ENCODE measurements at places on chromosomes 3 and 15.
A peak's percentile ranks its signal among the peaks of the same experiment; 100 is the strongest.

GRCh38 chr3:11096266-11097139 lies 57.8 kb upstream of the HRH1 start:
- H3K36me3 ChIP-seq: no peaks in the 10 kb centered on the region
- no peaks in the 10 kb centered on the region for H3K4me1 ChIP-seq
- H3K4me3 ChIP-seq: no peak overlapping the region
- DNase-seq: no peak

DNA sequence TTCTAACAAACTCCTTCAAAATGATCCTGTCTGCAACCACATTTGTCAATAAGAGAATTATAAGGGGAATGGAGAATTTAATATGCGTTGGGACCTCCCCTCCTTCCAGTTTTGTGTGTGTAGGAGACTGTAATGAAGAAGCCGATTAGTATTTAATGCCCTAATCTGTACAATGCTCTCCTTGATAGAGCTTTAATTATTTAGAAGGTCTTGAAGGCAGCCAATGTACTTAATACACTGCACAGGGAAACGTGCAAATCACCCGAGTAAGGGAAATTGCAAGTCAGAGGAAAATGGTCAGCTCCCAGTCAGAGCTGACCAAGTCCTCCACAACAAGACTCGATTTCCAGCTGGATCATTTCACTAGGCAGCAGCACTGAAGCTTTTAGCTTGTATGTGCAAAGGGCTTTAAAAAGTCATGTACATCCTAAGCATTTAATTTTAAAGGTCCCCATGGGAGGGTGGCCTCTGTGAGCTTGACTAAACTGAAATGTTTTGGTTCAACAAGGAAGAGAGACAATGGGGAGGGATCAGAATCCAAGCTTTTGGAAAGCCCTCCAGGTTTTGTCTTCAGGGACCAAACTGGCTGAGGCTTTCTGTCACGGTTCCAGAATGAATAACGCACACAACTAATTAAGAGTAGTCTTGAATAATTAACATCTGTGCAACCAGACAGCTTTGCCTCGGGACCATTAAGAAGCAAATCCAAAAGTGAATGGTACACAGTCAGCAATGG lies 159.8 kb upstream of the MITF start:
- no peaks in the 10 kb centered on the region for H3K36me3 ChIP-seq
- no peak overlapping the region for H3K27ac ChIP-seq
- H3K27me3 ChIP-seq: no peaks in the 10 kb centered on the region
- no peaks in the 10 kb centered on the region for H3K4me1 ChIP-seq
- DNase-seq: no peak

DNA sequence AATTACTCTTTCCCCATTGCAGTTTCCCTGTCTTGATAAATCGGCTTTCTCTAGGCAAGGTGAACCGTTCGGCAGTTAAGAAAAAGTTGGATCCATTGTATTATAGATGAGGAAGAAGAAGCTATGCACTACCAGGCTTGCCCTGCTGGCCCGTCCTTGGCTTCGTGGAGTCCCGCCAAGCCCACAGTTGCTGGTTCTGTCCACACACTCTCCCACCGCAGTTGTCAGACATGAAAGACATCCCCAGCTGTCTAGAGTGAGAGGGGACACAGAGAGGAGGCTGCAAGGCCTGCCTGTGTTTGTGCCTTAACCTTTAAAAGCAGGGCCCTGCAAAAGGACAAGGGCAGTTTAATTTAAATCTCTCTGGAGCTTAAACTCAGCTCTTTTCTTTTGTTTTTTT lies 47.2 kb upstream of the PLCL2 start:
- no peaks in the 10 kb centered on the region for H3K36me3 ChIP-seq
- peaks cover 1% of the 10 kb centered on the region for H3K4me1 ChIP-seq
- H3K27ac ChIP-seq: no peak overlapping the region
- H3K4me3 ChIP-seq: no peak overlapping the region
- no peaks in the 10 kb centered on the region for H3K27me3 ChIP-seq

GRCh38 chr15:78671626-78672211 lies 30.7 kb upstream of the CHRNB4 start:
- peaks cover 6% of the 10 kb centered on the region for H3K4me1 ChIP-seq
- no peaks in the 10 kb centered on the region for H3K36me3 ChIP-seq
- H3K27me3 ChIP-seq: no peaks in the 10 kb centered on the region

DNA sequence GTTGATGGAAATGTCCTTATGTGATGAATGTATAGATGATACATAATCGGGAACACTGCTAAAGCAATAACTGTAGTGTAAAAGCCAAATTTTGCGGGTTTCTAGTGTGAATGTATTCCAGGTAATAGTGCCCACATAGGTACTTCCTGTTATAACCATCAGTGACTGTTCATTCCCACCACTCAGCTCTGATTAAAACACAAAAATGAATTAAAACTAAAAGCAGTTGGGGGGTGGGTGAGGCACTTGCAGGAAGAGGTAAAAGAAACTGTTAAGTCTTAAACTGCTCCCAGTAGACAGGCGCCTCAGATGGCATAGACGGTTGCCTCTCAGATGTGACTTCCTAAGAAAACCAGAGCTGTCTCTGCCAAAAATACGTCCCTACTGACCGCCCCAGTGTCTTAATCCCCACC lies 893 bp upstream of the MTHFS start:
- H3K4me3 ChIP-seq: no peak overlapping the region
- no peaks in the 10 kb centered on the region for H3K27me3 ChIP-seq
- peaks cover 1% of the 10 kb centered on the region for H3K4me1 ChIP-seq
- no peaks in the 10 kb centered on the region for H3K36me3 ChIP-seq

GRCh38 chr3:112391648-112392047 lies 58.7 kb downstream of the CD200 start:
- H3K4me1 ChIP-seq: peaks cover 1% of the 10 kb centered on the region
- peak overlapping the region; percentile 76 for H3K27ac ChIP-seq
- DNase-seq: no peak
- H3K36me3 ChIP-seq: no peaks in the 10 kb centered on the region

DNA sequence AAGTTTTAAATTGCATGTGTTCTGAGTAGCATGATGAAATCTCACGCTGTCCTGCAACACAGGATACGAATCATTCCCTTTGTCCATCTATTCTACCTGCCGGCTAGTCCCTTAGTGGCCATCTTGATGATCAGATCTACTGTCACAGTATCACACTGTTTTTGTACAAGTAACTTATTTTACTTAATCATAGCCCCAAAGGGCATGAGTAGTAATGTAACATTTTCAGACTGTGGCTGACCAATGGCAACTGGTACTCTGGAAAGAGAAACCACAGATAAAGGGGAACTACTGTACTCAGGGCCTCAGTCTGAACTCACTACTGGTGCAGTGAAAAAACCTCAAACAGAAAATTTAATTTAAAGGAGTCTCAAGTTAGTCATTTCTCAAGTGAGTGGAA lies 127.3 kb upstream of the MRPL3 start:
- no peaks in the 10 kb centered on the region for H3K4me1 ChIP-seq
- H3K27ac ChIP-seq: no peak overlapping the region
- no peaks in the 10 kb centered on the region for H3K36me3 ChIP-seq
- no peak for DNase-seq
- no peak overlapping the region for H3K4me3 ChIP-seq

DNA sequence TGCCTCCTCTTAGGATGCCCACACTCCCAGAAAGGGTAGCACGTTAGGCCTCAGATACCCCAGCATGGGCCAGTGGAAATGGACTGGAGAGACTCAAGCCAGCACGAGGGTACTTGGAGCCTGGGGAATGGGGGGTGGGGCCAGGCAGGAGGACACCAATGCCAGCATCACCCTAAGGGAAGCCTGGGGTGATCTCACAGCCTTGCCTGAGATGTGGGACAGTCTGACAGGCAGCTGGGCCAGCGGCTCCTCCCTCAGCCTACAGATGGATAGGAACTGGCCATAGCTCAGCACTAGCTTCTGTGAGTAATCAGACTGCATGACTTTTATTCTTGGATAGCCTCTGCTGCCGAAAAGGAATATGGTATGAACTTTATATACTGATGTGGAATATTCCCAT lies 59.6 kb upstream of the MRPS22 start:
- H3K4me1 ChIP-seq: no peaks in the 10 kb centered on the region
- H3K27me3 ChIP-seq: no peaks in the 10 kb centered on the region
- no peak overlapping the region for H3K4me3 ChIP-seq
- no peaks in the 10 kb centered on the region for H3K36me3 ChIP-seq
- H3K27ac ChIP-seq: no peak overlapping the region

DNA sequence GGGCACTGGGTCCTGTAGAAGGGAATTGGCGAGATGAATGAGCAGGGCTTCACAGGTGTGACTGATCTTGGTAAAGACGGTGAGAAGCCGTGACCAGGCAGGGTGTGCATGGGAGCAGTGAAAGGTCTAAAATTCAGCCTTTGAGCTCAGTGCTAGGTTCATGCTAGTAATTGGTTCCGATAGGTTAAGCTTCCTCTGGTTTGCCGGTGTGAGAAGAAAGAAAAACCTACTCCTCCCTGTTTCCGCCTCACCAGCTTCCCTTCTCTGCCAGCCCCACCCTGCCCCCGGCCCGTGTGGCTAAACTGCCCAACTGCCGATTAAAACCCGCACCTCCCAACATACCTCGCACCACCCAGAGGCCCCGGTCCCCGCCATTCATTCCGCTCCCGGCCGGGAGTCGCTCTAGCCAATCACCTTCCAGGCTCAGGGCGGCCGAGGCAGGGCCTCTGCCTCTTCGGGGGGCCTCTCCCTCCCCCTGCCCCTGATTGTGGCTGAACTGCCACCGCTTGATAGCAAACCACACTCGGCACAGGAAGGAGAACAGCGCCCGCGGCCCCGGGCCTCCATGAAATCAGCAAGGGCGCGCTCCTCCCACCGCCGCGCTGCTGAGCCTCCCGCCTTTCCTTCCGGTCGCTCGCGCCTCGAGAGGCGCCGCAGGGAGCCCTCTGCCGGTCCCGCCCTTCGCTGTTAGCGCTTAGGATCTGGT lies 7.3 kb upstream of the NRROS start:
- H3K27me3 ChIP-seq: no peaks in the 10 kb centered on the region
- peaks cover 7% of the 10 kb centered on the region for H3K4me1 ChIP-seq
- peak overlapping the region; percentile 8 for H3K27ac ChIP-seq
- DNase-seq: no peak
- peak overlapping the region; percentile 24 for H3K4me3 ChIP-seq
- H3K36me3 ChIP-seq: no peaks in the 10 kb centered on the region

DNA sequence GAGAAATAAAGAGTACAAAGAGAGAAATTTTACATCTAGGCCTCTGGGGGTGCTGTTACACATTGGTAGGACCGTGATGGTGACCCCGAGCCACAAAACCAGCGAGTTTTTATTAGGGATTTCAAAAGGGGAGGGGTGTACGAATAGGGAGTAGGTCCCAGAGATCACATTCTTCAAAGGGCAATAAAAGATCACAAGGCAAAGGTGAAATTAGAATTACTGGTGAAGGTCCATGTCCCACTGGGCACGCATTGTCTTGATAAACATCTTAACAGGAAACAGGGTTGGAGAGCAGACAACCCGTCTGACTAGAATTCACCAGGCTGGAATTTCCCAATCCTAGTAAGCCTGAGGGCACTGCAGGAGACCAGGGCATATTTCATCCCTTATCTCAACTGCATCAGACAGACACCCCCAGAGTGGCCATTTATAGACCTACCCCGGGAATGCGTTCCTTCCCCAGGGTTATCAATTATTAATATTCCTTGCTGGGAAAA lies 4.3 kb downstream of the IRAK2 start:
- H3K4me3 ChIP-seq: no peak overlapping the region
- DNase-seq: no peak
- H3K36me3 ChIP-seq: peaks cover 2% of the 10 kb centered on the region
- no peak overlapping the region for H3K27ac ChIP-seq
- peaks cover 1% of the 10 kb centered on the region for H3K4me1 ChIP-seq

DNA sequence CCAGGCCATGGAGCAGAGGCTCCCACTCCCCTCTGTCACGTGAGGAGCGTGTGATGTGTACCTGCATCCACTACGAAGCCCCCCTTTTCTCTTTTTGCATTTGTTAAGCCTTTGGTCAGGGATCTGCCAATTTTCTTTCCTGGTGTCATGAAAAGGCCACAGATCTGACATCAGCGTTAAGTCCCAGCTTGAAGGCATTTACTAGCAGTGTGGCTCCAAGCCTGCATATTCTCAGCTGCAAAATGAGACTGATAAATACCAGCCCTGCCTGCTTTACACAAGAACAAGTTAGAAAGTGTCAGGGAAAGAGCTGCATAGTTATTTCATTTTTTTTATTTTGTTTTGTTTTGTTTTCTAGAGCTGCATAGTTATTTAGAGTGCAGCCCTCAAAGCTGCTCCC lies 2.3 kb upstream of the ANKRD63 start:
- no peaks in the 10 kb centered on the region for H3K36me3 ChIP-seq
- peaks cover 36% of the 10 kb centered on the region for H3K27me3 ChIP-seq
- H3K4me3 ChIP-seq: no peak overlapping the region
- DNase-seq: no peak
- H3K27ac ChIP-seq: no peak overlapping the region

DNA sequence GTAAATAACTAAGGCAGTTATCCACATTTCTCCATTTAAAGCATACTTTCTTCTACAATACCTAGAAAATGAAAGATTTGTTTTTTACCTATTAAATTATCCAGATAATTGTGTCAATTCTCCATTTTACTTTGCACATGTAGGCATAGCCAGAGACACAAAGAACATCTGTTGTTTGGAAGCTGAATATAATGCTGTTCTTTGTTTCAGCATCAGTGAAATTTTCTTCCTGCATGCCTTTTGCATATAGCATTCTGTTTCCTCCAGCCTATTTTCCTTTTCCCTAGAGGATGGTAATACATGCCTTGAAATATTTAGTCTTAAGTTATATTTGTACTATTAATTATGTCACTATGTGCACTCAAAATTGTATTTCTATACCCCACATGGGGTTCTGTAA lies 233.7 kb downstream of the CNTN6 start:
- no peaks in the 10 kb centered on the region for H3K4me1 ChIP-seq
- no peaks in the 10 kb centered on the region for H3K36me3 ChIP-seq
- no peak for DNase-seq
- no peak overlapping the region for H3K27ac ChIP-seq

- no peak for DNase-seq
- H3K36me3 ChIP-seq: no peaks in the 10 kb centered on the region
- H3K4me1 ChIP-seq: no peaks in the 10 kb centered on the region
- no peaks in the 10 kb centered on the region for H3K27me3 ChIP-seq
Observed at GRCh38 chr15:27692438-27692837, 406.7 kb downstream of the OCA2 start.

DNA sequence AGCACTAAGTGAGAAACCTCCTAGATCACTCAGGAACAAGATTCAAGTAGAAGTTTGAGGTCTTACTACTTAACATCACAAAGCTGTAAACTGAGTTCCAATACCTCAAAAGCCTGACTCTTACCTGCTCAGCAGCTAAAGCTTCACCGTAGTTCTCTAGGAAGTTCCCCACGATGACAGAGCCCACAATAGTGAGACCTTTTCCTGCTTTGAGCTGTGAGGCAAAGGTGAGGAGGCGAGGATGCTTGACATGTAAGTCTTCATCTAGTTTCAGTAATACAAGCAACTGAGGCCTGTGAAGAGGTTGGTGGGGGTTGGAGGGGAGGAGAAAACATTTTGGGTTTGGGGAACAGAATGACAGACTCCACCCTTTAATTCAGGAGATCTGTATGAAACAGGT lies 15.7 kb downstream of the EMC4 start:
- no peak for DNase-seq
- peaks cover 3% of the 10 kb centered on the region for H3K36me3 ChIP-seq
- no peak overlapping the region for H3K27ac ChIP-seq
- no peaks in the 10 kb centered on the region for H3K27me3 ChIP-seq
- no peak overlapping the region for H3K4me3 ChIP-seq
- H3K4me1 ChIP-seq: no peaks in the 10 kb centered on the region
